ENCODE measurements at places on chromosomes 3 and 15.

- no peak for DNase-seq
Observed at GRCh38 chr3:4743371-4743770, 235.9 kb upstream of the BHLHE40 start.

GRCh38 chr3:72475258-72476138 lies 372.7 kb downstream of the SHQ1 start:
- DNase-seq = no peak

- DNase-seq = no peak
Observed at GRCh38 chr15:94269954-94270353, 38.6 kb downstream of the MCTP2 start.

GRCh38 chr3:139917226-139917785 lies 17.7 kb upstream of the CLSTN2 start:
- DNase-seq = no peak

- no peak for DNase-seq
Observed at GRCh38 chr15:58229297-58229768, 91.2 kb downstream of the AQP9 start.

GRCh38 chr3:13684854-13685253 lies 135.9 kb downstream of the FBLN2 start:
- DNase-seq = no peak

All from effector CD8-positive, alpha-beta T cell (primary cell).